ENCODE measurements at places on chromosomes 3 and 15.

GRCh38 chr3:71310359-71310979 is 273.1 kb downstream of the FOXP1 start:
- DNase-seq = no peak

GRCh38 chr3:48835650-48836366 is 11.9 kb downstream of the PRKAR2A start:
- no peak for DNase-seq

- DNase-seq = no peak
Measured at GRCh38 chr3:25447925-25448324, 19.9 kb downstream of the RARB start.

DNA sequence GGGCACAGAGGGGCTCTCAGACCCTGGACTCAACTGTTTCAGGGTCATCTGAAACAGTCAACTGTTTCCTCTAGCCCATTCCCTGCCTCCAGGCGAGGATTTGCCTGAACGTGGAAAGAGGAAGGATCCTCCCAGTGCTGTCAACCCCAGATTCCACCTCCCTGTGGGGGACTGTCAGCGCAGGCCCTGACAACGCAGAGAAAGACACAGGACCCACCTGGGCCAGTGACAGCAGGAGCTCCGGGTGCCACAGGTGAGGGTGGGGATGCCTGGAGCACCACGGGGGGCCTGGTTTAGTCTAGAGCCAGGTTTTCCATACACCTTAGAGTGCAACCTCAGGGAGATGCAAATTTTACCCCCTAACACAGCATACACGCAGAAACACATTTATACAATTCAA is 19.5 kb upstream of the LAMP3 start:
- DNase-seq = no peak

DNA sequence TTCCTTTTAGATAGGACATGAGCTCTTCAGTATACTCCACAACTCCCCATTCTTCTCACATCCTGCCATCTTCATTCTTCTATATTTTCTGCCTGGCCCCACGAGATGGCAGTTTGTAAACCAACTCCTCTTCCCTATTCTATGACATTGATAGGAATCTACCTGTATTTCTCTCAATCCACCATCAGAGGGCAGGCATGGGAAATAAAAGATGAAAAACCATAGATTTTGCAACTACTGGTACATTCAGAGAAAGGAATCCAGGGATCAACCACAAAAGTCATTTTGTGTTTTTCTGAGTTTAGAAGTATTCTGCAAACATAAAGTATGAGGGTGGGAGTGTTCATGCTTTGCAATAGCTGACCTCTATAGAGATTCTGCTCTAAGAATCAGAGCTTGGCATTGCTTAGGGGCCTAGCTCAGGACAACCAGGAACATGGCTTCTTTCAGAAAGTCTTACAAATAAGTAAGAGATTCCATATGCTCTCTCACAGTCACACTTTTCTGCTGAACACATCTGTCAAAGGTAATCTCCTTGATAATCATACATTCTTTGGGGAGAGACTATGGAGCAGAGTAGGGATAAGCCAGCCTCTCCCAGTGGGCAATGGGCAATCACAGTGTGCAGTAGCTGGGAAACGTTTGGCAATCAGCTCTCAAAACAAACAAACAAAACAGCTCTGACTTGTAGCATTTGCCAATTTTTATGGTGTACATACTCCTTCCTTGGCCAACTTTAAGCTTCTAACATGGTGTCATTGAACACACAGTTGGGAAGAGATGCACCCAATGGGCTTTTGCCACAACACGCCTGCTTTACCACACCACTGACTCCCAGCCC is 43.1 kb upstream of the SLC25A36 start:
- no peak for DNase-seq

GRCh38 chr15:51234176-51234927 is 104.0 kb downstream of the CYP19A1 start:
- no peak for DNase-seq

DNA sequence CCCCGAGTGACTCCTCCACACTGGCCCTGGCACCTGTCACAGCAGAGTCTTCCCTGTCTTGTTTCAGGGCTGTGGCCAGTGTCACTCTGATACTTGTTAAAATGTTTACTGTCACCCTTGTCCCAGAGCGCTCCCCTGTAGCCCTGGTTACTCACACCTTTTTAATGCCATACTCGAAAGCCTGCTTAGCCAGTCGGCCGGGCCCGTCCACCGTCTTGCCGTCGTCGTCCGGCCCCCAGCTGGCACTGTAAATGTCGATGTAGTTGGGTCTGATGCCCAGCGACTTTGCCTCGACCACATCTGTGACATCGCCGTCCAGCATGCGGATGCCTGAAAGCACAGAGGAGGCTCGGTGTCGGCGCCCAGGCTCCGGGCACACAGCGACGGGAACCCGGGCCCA is 91.3 kb downstream of the PCSK6 start:
- no peak for DNase-seq

Data from activated B cell treated with CpG ODN at 0.5 μM for 24 hours (primary cell).